ENCODE measurements at places on chromosomes 1 and 21.

- no peak for DNase-seq
Observed at GRCh38 chr1:55746710-55747109, 531.5 kb upstream of the USP24 start.

DNA sequence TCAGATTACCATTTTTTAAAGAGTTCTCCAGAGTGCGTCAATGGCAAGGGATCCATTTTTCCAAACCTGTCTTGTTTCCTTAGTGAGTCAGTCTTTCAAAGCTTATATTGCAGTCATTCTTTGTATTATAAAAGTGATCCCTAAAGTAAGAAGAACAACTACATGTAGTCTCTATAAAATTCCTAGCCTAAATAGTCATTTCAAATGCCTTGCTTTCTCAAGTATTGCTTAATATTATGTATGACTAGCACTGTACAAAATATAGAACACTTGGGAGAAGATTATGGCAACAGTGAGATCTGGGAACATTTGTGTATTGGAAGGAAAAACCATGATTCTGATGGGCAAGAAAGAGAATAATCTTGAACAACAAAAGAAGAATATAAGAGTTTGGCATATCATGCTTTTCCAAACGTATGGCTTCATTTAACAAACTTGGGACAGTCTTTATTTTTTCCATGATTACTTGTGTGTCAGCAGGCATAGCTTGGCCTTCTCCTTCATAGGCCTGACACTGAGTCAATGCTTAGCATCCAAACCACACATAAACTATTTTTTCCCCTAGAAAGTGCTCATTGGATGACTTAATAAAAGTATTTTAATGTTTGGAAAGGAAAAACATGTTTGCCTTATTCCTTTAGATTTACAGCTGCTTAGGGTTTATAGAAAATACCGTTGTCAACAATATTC, 547.4 kb downstream of the LTN1 start:
- DNase-seq, result no peak

- no peak for DNase-seq
Observed at GRCh38 chr1:176450526-176450925, 12.4 kb upstream of the PAPPA2 start.

DNA sequence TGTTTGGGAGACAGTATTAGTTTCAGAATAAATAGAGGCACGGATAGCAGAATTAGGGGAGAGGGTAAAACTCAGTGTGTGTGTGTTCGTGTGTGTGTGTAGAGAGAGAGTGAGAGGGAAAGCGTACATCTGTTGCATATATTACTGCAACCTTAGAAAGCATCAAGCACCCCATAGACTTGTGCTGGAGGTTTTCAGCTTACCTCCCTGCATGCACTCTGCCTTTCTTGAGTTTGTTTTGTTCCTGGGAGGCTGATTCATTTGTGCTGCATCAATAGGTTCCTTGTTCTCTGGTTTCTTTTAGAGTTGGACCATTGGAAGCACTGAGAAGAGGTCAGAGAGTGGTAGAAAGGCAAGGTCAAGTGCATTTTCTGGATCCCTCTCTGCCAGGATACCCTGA, 104.4 kb upstream of the KCNK1 start:
- no peak for DNase-seq

GRCh38 chr1:60413091-60413490, 339.5 kb upstream of the C1orf87 start:
- DNase-seq, result no peak

Measured in bone marrow (tissue), 2 donors.